RCC 7860 (cell line): ENCODE measurements at places on chromosomes 4 and X.

- no peak for DNase-seq
These were observed 64.0 kb upstream of the GPRIN3 start for GRCh38 chr4:89371614-89372013.

DNA sequence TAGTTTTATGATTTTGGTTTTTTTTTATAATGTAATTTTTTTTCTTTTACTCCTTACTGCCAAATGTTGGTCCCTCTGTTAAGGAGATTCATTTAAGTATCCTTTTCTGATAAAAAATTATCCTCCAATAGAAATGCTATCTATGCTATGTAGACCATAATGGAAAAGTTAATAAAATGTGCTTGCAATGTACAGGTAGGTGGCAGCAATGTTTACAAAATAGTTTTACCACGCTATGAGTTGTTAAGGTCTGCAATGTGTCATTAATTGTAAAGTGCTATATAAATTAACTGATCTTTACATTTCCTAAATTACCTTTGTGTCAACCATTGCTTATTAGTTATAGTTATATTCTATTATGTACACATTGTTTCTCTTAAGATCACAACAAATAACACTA, 3.8 kb upstream of the CENPC start:
- no peak for DNase-seq

DNA sequence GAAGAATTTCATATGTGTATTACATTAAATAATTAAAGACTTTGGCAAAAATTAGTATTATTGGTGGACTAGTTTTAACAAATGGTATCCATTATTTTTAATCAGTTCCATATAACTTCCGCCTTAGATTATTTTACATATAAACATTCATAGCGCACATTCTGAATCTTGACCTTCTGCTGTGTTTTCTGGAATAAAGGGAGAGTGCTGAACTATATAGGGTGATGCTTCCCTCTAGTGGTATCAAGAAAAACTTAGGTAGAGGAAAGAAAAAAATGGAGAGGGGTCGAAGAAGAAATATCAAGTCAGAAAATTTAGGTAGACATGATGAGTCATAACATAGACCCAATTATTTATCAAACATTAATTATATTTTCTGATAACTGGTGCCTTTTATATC, 155.6 kb upstream of the PACRGL start:
- DNase-seq = peak; percentile 60

GRCh38 chrX:133921764-133922389, 63.5 kb downstream of the GPC3 start:
- DNase-seq = no peak

DNA sequence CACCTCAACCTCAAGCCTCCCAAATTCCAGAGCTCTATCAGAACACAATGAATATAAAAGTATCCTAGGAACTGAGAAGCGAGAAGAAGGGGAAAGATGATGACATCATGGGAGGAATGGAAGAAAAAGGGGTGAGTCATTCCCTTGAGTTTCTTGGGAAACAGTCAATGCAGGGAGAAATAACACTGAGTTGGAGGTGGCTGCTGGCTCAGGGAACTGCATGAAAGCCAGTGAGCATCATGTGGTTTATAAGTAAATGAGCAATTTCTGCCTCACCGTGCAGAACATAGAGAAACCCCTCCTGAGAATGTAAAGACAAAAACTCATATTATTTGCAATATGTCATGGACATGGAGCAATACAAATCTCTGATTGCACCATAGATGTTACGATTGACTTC, 73.3 kb downstream of the SHOX start:
- DNase-seq = no peak

- no peak for DNase-seq
These were observed 32.4 kb downstream of the SAT1 start for GRCh38 chrX:23815376-23815775.

- no peak for DNase-seq
These were observed 31.9 kb downstream of the APLN start for GRCh38 chrX:129622757-129623301.

- DNase-seq = no peak
These were observed 44.7 kb downstream of the MAGEB17 start for GRCh38 chrX:16212024-16212423.

DNA sequence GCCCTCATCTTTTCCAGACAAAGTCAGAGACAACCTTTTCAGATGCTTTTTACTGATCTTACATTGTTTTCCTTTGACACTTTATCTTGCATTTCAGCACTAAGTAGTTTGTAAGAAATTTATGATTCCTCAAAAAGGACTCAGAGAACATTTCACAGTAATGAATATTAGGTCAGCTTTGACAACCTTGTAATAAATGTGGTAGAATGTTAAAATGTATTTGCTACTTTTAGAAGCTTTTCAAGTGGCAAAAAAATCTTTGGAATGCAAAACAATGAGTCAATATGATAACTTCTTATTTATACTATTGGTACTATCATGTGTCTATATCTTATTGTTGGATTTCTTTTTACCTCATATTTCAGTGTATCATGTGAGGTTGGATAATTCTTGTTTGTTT, 146.2 kb upstream of the FAT4 start:
- DNase-seq = no peak

GRCh38 chrX:38612281-38612680, 50.9 kb downstream of the TSPAN7 start:
- DNase-seq = no peak

- DNase-seq = no peak
These were observed 131.5 kb downstream of the GABRA2 start for GRCh38 chr4:46258431-46258830.

GRCh38 chr4:20592663-20593062, 107.6 kb upstream of the PACRGL start:
- DNase-seq = no peak
